ENCODE measurements at places on chromosomes 2 and 18.
A peak's percentile ranks its signal among the peaks of the same experiment; 100 is the strongest.

GRCh38 chr2:195316486-195316885 is 340.5 kb upstream of the SLC39A10 start:
- no peak overlapping the region for H3K27ac ChIP-seq
- peak; percentile 6 for DNase-seq
- H3K36me3 ChIP-seq = no peaks in the 10 kb centered on the region

DNA sequence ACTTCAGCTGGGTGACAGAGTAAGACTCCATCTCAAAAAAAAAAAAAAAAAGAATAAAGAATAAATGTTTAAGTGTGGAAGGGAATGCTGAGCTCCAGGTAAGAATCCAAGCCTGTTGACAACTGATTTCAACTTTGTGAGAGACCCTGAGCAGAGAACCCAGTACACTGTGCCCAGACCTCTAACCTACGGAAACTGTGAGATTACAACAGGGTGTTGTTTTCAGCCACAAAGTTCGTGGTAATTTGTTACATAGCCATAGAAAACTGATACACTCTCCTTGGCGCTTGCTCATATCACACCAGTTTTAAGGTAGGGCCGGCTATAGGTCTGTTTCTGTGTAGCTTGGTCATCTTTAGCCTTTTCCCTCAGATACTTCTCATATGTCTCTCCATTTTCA is 98.4 kb upstream of the PAPOLG start:
- H3K4me3 ChIP-seq = no peak overlapping the region
- peaks cover 3% of the 10 kb centered on the region for H3K27me3 ChIP-seq
- no peak overlapping the region for H3K27ac ChIP-seq

GRCh38 chr2:125169022-125169763 is 1144.1 kb downstream of the CNTNAP5 start:
- H3K4me1 ChIP-seq = no peaks in the 10 kb centered on the region
- DNase-seq = peak; percentile 16
- H3K27me3 ChIP-seq = no peaks in the 10 kb centered on the region
- no peak overlapping the region for H3K4me3 ChIP-seq
- H3K27ac ChIP-seq = no peak overlapping the region
- no peaks in the 10 kb centered on the region for H3K36me3 ChIP-seq

DNA sequence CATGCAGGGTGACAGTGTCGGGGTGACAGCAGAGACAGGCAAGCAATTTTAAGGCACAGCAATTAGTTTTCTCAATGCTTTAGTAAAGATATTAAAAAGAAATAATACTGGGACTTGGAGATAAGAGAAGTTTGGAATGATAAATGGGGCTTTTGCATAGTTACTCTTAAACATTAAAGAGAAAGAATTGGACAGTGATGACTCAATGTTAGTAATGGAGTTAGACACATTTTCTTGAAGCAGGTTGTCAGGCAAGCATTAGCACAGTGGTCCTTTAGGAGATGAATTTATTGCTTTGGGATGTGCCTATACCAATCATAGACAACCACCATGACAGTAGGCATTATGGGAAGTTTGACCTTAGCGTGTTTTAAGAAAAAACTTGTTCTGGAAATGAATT is 228.3 kb upstream of the RAB12 start:
- peaks cover 8% of the 10 kb centered on the region for H3K4me1 ChIP-seq
- H3K36me3 ChIP-seq = peaks cover 31% of the 10 kb centered on the region
- DNase-seq = peak; percentile 71
- no peak overlapping the region for H3K27ac ChIP-seq
- H3K4me3 ChIP-seq = no peak overlapping the region

DNA sequence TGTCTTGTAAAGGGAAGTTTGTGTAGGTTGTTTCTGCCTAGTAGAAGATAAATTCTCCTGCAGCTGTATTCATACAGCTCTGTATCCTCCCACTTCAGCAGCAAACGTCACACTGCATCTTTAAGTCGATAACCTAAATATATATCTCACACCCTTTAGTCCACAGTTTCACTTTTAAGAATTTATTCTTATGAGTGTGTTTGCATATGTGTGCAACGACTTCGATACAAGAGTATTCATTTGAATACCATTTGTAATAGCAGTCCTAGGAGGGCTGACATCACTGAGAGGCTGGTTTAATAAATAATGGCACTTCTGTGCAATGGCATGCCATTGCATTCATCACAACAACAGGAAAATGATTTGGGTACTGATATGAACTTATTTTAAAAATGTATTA is 63.8 kb upstream of the MSH6 start:
- H3K36me3 ChIP-seq = no peaks in the 10 kb centered on the region
- no peak overlapping the region for H3K4me3 ChIP-seq
- H3K27ac ChIP-seq = no peak overlapping the region
- DNase-seq = no peak
- H3K4me1 ChIP-seq = no peaks in the 10 kb centered on the region

DNA sequence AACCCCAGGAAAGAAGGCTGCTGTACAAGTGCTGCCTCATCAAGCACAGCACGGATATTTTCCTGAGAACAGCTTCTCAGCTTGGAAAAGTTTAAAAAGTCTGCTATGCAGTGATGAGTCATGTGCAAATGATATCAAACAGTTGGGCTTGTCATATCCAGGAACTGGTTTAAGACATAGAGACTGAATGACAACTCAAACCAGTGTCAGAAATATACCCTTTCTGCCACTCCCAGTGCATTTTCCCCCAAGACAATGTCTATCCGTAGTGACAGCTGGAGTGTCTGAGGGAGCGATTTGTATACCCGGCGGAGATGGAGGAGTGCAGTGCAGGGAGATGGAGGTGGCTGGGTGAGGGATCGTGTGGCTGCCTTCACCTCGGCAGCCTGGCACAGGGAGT is 28.2 kb downstream of the SOX11 start:
- H3K27ac ChIP-seq = peak overlapping the region; percentile 62
- no peak overlapping the region for H3K4me3 ChIP-seq
- DNase-seq = peak; percentile 78
- peaks cover 10% of the 10 kb centered on the region for H3K4me1 ChIP-seq
- H3K36me3 ChIP-seq = no peaks in the 10 kb centered on the region
- H3K27me3 ChIP-seq = no peaks in the 10 kb centered on the region

All from IMR-90 (cell line).